ENCODE measurements at places on chromosomes 2 and 18.
A peak's percentile ranks its signal among the peaks of the same experiment; 100 is the strongest.

DNA sequence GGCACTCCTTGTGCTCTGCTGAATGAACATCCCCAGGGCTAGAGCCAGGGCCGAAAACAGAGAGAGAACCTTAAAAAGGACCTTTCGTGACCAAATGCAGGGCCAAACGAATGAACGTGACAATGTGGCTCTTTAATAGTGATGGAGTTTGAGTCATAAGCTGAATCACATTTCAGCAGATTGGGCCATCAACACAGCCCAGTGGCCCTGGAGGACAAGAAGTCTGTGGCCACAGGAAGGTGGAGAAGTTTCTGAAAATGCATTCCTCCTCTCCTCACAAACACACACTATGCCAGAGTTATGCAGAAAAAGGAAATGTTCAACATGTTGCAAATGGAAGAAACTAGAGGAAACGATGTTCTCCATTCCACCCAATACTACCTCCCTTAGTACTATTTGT, 415.8 kb downstream of the HRH4 start:
- no peak for DNase-seq

DNA sequence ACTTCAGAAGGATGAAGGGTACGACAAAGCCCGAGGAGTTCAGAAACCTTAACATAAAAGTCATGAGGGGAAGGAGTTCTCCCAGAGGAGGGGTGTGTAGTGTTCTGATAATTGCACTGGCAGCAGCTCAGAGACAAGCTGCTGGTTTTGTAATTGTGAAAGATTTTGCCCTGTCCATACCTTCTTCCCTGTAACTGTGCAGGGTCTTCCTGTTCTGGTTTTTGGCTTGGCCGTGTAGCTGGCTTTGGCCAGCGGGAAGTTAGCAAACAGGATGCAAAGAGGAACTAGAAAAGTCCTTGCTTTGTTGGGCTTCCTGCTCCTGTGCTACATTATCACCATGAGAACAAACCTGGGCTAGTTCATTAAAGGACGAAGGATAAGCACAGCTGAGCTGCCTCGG, 160.8 kb downstream of the LPIN1 start:
- DNase-seq = no peak

GRCh38 chr2:204948024-204948763, 402.9 kb downstream of the PARD3B start:
- DNase-seq = no peak

GRCh38 chr2:150234787-150235446, 252.6 kb downstream of the RND3 start:
- no peak for DNase-seq

- no peak for DNase-seq
Measured at GRCh38 chr2:106314444-106314843, 120.3 kb upstream of the UXS1 start.

DNA sequence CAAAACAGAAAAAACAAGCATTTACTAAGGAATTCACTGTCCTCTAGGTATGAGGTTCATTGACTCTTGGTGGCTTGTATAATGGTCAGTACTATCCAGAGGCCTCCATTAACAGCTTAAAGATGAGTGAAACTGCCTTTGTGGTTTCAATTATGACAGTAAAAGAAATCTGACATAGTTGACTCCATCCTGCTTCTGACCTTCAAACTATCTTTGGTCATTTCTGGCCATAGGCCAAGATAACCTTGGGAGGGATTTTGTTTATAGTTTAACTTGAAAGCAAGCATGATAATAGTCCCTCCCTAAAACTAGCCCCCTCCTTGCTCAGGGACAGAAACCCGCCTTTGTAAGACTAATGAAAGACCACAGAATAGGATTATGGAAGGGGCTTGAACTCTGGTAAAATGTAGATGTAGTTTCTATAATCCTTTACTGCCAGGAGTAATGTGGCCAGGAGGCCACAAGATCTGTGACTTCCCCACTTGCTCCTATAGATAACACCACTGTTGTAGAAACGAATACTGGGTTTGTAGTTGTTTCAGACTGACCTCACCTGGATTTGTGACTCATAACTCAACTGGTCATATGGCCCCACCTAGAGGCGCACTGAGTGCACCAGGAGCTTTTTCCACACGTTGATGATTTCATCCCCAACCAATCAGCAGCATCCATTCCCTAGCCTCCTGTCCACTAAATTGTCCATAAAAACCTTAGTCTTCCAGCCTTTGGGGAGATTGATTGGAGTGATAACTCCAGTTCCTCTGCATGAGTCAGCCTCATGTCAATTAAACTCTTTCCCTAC, 8.6 kb upstream of the PLEKHM3 start:
- no peak for DNase-seq

GRCh38 chr2:241108271-241109209, 6.5 kb upstream of the MTERF4 start:
- no peak for DNase-seq

- no peak for DNase-seq
Measured at GRCh38 chr2:2912731-2913130, 464.9 kb downstream of the EIPR1 start.

DNA sequence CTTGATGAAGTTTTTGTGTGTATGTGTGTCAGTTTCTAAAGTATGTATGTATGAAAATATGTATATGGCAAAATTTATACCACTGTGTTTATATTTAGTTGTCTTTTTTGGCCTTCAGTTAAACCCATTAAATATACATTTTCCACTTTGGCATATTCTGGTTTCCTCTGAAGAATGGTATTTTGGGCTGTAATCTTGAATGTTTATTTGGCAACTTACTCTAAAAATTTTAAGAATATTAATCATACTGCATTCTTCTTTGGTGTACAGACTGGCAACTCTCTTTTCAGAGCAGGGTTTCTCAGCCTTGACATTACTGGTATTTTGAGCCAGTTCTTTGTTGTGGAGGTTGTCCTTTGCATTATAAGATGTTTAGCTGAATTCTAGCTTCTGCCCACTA, 27.9 kb upstream of the CCBE1 start:
- DNase-seq = no peak

- DNase-seq = no peak
Measured at GRCh38 chr18:3529077-3529476, 79.1 kb downstream of the TGIF1 start.

DNA sequence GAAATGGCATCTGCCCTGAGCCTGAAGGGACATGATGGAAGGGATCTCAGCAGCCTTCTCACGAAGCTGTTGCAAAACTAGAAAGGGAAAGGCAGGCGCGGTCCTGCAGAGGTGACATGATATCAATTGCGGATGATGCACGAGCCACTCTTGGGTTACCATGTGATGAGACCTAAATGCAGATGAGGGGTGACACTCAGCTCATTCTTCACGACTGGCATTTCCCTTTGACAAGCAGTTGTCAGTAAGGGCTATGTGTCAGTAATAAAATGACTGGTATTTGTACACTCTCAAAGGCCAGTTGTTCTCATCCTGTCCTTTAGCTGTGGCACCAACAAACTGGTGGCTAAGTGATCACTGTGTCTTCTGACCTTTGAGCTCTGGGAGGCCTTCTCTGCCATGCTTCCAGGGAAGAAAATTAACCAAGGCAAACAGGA, 273.6 kb downstream of the ETAA1 start:
- DNase-seq = no peak

DNA sequence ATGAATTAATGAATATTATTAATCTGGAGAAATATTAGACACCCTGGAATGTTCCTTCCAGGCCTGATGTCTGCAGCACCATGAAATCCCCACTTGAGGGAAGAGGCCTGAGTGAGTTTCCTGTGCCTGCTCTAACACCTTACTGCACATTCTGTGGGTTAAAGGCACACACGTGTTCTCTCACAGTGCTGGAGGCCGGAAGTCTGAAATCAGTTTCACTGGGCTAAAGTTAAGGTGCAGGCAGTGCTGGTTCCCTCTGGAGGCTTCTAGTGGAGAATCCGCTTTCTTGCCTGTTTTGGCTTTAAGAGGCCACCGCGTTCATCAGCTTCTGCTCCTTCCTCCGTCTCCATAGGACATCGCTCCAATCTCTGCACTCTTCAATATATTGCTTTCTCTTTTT, 48.7 kb downstream of the ACKR3 start:
- DNase-seq = no peak

DNA sequence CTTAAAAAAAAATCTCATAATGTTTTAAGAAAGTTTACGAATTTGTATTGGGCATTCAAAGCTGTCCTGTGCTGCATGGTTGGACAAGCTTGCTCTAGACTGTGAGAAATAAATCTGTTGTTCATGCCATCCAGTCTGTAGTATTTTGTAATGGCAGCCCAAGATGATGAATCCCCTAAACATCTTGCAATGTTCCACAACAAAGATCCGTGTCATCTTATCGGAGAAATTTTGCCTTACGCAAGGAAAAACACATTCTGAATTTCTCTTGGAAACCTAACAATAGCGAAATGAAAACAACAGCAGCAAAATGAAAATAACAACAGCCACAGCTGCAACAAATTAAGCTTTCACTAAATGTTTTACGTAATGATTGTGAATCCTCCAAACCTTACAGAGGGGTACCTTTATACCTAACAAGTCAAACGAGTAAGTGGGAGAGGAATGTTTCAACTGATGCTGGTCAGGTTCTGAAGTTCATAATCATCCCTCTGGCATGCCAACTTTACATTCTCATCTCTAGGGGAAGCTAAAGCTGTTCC, 76.1 kb upstream of the RNU4ATAC start:
- no peak for DNase-seq

DNA sequence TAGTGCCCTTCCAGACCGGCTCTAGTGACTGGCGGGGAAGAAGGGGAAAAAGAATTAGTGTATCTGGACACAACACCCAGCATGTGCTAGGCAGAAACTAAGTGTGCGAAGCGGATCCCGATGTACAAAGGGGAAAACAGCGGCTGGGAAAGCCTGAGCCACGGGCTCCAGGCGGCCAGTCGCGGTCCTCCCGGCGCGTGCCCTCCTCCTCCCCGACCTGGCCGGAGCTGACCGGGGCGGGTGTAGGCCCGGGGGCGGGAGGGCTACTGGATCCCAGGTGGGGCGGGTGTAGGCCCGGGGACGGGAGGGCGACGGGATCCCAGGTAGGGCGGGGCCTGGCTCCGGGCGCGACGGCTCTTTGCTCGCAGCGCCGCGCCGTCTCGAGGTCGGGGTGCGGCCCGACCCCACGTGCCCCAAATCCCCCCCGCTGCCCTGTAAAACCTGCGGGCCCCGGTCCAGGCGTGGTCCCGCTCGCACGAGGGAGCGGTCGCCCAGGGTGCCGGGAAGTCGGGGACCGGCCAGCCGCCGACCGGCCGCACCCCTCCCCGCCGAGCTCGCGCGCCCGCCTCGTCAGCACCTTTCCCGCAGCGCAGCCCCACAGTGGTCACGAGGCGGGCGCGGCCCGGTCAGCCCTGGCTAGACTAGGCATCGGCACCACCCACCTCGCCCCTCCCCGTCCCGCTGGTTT, 48.8 kb downstream of the C2orf42 start:
- DNase-seq = peak; percentile 44

GRCh38 chr2:210541290-210541902, 15.0 kb upstream of the CPS1 start:
- no peak for DNase-seq

DNA sequence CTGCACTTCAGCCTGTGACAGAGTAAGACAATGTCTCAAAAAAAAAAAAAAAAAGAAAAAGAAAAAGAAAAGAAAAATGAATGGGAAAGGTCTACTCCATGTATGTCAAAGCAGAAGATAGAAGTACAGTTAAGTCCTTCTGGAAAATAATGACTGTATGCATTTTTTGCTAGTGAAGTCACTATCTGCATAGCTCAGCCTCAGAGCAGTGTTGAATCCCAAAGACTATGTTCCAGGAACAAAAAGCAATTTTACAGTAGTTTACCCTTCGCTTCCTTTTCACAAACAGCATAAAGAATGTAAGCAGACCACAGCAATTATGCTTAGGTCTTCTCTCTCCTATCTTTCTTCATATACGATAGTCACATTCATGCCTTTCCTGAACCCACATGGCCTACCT, 497.4 kb downstream of the CMPK2 start:
- DNase-seq = no peak

- no peak for DNase-seq
Measured at GRCh38 chr2:217186668-217187159, 326.9 kb upstream of the TNP1 start.

DNA sequence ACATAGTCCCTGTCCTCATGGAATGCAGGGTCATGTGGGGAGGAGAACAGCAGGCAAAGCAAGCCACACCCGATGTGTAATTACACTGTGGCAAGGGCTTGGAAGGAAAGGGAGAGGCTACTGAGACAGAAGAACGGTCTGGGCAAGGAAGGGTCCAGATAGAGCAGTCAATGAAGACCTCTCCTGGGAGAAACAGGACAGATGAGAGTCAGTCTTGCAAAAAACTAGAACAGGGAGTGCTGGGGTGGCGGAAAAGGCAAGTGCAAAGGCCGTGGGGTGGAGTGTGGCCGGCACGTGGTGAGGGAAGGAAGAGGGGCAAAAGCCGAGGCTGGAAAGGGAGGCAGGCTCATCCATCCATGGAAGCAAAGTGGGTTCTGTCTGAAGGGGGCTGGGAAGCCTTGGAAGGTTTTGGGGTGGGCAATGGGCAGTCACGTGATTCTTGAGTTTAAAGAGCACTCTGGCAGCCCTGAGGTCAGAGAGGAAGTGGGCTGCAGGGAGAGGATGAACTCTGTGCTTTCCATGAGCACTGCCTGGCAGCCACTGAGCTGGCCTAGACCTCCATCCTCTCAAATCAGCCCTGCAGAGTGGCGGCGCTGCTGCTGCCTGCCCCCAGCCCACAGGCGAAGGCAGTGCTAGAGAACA, 182.2 kb downstream of the INHBB start:
- DNase-seq = no peak

DNA sequence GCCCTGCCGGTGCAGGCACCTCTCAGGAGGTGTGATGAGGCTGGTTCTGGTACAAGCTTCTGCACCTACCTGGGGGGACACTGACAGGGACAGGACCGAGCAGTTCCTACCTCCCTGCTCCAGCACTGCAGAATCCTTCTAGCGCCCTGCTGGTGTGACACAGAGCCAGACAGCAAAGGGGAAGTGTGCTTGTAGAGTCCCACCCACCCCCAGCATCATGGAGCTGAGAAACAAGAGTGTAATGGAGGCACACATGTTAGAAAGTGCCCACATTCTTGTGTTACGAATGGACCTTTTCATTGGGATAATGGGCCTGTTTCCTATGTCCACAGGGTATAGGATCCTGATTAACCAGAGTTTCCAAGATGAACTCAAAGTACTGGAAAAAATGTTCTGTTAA, 38.3 kb downstream of the OXER1 start:
- DNase-seq = no peak

- DNase-seq = no peak
Measured at GRCh38 chr2:191740759-191741158, 62.8 kb downstream of the NABP1 start.

DNA sequence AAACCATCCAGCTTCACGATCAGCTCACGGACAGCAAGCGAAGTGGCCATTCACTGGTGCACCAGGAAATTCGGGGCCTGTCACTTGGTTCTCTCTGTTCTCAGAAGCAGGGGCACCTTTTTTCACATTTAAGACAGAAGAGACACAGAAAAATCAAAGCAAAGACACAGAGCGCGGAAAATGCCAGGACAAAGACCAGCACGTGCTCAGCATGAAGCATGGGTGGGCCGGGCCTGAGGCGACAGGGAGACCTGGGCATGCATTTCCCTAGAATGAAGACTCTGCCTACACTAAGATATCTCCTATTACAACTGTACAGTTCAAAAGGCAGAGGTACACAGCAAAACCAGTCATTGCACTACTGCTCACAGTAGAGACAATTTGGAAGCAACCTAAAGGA, 117.4 kb upstream of the ID2 start:
- no peak for DNase-seq

GRCh38 chr18:37499044-37499443, 66.6 kb downstream of the CELF4 start:
- DNase-seq = no peak

GRCh38 chr18:69585696-69586095, 185.0 kb downstream of the DOK6 start:
- DNase-seq = no peak

GRCh38 chr2:30803281-30803680, 4.0 kb downstream of the CAPN13 start:
- no peak for DNase-seq

- DNase-seq = no peak
Measured at GRCh38 chr2:216119146-216119545, 10.0 kb downstream of the XRCC5 start.

Data from T-helper 17 cell (primary cell).